ENCODE measurements at places on chromosomes 12 and 14.

- DNase-seq: no peak
These were observed 17.4 kb downstream of the GPRC5D start for GRCh38 chr12:12934556-12934955.

GRCh38 chr12:102816816-102817434 is 100.1 kb downstream of the PAH start:
- peak; percentile 28 for DNase-seq

GRCh38 chr12:114866331-114866730 is 182.4 kb upstream of the TBX3 start:
- no peak for DNase-seq

DNA sequence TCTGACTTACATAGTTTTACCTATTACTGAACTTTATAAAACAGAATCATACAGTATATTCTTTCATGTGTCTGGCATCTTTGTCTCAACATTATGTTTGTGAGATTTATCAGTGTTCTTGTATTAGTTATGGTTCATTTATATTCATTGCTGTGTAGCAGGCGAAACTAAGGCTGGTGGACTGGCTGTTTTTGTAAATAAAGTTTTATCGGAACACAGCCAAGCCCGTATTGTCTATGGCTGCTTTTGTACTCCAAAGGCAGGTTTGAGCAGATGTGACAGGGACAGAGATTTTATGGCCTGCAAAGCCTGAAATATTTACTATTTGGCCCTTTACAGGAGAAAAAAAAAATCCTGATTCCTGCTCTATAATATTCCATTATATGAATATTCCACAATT is 405.8 kb upstream of the RGS6 start:
- DNase-seq: no peak
